ENCODE measurements at places on chromosomes 12 and 14.

DNA sequence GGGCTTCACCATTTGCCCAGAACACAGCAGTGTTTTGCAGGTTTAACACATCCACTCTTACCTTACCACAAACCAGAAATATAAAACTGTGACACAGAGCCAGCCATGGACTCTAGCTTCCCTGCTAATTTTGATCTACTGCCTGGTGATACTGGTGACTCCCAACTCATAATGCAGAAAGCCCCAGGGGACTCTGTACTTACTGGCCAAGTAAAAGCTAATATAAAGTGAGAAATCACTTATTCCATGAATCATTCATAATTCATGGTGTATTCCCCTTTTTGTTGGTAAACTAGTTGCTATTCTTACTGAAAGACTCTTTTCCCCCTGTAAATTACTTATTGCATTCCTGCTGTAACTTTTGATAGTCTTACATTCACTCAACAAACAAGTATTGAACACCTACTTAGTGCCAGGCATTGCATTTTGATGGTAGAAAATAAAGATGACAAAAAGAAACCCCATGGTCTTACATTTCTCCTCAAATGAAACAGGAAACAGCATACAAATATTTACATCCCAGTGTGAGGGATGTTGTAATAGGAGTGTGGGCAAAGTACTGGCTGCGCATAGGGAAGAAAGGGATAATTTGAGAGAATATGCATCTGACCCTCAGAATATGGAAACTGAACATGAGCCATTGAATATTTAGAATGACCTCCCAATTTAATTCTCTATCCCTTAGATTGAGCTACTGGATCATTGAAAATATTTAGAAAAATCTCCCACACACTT lies 279.6 kb downstream of the PDZRN4 start:
- DNase-seq = no peak

DNA sequence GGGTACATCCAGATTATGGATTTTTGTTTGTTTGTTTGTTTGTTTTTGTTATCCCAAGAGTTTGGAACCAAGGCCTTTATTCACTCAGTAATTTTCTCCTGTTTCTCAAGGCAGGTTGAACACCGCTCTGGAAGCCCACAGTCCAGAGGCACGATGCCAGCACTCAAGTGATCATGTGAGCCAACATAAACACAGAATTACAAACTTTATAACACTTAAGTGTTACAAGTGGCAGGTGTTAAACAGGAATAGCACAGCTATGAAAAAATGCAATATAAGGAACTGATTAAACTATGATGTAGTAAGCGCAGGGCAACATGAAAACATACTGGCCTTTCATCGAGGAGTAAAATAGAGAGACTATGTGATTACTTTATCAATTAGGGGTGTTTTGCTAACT lies 1885.8 kb upstream of the SEL1L start:
- no peak for DNase-seq

- DNase-seq = no peak
Measured at GRCh38 chr14:31965735-31966598, 111.1 kb upstream of the ARHGAP5 start.

- no peak for DNase-seq
Measured at GRCh38 chr12:3658327-3659163, 94.4 kb downstream of the CRACR2A start.

GRCh38 chr12:123516216-123516780 lies 17.2 kb downstream of the RILPL1 start:
- no peak for DNase-seq

GRCh38 chr12:124703856-124704255 lies 136.4 kb upstream of the NCOR2 start:
- DNase-seq = no peak

- DNase-seq = no peak
Measured at GRCh38 chr14:97282210-97283004, 485.2 kb downstream of the VRK1 start.

GRCh38 chr12:121391619-121392324 lies 8.1 kb upstream of the RNF34 start:
- DNase-seq = peak; percentile 28

DNA sequence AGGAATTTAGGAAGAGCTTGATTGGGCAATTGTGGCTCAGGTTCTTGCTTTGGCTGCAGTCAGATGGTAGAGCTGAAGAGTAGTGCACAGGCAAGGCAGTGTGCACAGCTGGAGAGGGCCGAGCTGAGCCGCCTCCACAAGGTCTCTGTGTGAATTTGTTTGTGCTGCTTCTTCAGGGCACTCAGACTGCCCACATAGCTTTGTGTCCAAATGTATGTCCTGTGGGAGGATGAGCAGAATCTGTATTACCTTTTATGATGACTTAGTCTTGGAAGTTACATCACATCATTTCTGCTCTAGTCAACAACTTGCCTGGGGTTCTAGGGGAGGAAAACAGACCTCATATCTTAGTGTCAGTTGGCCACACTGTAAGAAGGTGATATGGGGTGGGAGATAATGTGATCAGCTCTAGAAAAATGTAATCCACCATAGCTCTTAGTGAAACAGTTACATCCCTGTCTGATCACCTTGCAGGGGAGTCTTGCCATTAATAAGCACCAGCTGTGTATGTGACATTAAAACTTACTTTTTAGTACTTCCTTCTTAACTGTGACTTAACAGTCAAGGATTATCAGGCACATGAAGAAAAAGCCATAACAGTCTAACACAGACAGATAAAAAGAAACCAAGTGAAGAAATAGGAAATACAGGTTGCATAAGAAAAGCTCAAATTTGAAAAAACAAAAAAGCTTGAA lies 53.4 kb downstream of the RCOR1 start:
- DNase-seq = no peak

- no peak for DNase-seq
Measured at GRCh38 chr12:92753976-92754885, 51.4 kb downstream of the PLEKHG7 start.

DNA sequence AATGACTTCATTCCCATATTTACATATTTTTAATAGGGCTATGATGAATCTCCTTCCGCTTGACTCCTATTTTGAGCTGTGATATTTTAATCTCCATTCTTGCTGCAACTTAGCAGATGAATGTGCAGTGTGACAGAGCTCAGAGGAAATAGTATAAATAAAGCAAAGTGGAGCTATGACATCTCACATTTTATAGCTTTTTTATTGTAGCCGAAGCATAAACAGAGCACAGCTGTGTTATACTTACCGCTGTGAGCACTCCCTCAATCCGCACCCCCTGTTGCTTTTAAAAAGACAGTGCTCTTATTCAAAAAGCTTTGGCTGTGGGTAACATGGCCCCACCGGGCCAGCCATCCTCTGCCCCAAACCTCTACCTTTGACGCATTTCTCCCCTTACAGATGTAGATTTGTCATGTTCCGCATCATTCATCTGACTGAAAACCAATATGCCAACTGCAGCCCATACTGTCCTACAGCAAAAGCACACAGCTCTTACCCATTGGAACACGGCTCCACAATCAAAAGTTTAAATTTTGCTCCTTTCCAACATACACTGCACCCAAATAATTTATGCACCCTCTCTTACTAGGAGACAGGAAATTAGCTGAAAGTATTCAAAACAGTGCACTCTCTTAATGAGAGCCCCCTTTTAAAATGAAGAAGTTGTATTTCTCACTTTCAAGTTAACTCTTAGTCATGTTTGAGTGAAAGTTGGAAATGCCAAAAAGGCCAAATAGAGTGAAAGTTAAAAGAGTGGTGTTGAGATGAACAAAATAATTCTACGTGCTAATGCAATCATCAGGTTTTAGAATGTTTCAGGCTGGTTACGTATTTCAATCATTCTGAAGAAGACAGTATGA lies 429.3 kb upstream of the SOX5 start:
- DNase-seq = no peak

- DNase-seq = no peak
Measured at GRCh38 chr14:70203686-70204085, 14.9 kb upstream of the SLC8A3 start.

DNA sequence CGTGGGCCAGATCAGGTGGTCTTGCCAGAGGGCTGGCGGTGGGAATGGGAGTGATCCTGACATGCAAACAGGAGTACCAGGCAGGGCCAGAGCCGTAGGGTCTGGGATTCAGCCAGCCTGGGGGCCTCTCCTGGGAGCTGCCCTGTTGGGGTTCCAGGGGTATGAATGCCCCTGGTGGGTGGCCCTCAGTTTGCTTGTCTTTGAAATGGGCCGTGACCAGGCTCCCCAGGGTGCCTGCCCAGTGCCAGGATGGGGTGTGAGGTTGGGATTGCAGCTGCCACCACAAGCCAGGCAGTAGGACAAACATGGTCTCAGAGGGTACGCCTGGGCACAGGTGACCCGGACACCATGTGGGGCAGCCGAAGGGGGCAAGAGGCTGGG lies 168.8 kb downstream of the KIF26A start:
- no peak for DNase-seq

GRCh38 chr12:5264006-5264405 lies 167.9 kb upstream of the NTF3 start:
- DNase-seq = no peak

DNA sequence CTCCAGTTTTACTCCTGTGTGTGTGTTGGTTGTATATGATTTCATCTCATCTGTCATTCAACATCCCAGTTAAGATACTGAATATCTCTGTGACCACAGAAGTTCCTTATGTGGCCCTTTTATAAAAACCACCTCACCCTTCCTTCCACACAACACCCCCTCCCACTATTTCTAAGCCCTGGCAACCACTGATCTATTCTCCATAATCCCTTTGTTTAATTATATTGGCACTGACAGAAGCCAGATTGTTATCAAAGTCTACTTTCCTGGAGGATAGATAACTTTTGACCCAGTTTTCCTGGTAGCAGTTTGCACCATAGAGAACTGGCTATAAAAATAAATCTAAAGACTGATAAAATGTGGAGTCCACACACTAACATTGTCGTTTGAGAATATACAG lies 902.8 kb downstream of the SLC16A7 start:
- no peak for DNase-seq

DNA sequence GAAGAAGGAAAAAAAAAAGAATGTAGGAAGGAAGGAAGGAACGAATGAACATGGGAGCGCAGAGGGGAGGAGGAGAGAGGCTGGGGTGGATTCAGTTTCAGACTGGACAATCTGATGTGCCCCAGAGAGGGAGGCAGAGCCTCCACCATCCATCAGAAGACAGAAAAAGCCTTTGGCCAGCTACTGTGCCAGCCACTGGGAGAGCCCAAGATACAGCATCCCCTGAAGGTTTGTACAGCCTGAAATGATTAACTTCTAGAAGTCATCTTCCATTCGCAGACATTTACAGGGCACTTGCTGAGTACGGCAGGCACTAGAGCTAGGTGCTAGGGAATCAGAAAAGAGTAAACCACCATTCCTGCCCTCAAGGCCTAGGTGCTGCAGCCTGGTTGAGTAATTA lies 9.0 kb downstream of the PLEKHG6 start:
- DNase-seq = no peak

Data from AG04449 (cell line).